Activated CD8-positive, alpha-beta memory T cell treated with anti-CD3 and anti-CD28 coated beads, Interleukin-2, amount 50 U/mL, for 48 hours (primary cell): ENCODE measurements at places on chromosomes 4 and X.

DNA sequence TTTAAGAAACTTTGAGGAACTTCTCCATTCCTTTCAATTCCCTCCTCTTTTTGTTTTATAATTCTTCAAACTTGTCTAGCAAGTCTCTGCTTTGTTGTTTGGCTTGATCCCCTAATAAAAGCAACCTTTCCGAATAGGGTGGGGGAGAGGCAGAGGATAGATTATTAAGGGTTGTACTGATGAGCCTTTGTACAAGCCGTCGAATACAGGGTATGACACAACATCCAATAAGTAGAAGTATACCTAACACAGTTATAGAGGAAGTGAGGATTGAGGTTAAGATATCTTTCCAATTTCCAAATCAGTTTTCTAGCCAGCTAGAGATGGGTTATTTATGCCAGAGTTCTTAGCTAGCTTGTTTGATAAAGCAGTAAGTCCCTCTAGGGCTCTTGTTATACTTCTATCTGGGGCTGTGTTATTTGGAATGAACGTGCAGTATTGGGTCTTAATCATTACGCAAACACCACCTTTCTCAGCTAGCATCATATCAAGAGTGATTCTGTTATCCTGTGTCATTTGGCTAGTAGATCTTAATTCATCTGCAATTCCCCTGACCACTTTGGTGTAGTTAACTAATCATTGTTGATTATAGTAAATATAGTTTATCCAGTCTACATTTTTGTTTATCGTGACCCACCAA lies 18.5 kb downstream of the METAP1 start:
- DNase-seq, result no peak

GRCh38 chrX:30786374-30786773 lies 102.7 kb downstream of the TAB3 start:
- no peak for DNase-seq

DNA sequence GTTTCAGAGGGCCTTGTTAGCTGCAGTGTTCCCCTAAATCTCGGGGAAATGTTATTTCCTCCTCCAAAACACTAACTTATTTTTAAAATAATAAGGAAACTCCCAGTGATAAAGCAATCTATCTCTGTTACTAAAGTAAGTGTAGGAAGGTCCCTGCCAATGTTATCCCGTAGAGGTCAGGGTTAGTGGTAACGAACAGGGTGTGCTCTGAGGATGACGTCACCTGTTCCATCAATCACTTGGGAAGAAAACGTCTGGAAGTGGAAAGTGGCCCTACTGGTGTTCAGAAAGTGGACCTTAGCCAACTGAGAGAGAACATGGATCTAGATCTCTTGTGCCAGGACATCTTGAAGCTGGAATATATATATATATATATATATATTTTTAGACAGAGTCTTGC lies 249.5 kb downstream of the BCOR start:
- no peak for DNase-seq

DNA sequence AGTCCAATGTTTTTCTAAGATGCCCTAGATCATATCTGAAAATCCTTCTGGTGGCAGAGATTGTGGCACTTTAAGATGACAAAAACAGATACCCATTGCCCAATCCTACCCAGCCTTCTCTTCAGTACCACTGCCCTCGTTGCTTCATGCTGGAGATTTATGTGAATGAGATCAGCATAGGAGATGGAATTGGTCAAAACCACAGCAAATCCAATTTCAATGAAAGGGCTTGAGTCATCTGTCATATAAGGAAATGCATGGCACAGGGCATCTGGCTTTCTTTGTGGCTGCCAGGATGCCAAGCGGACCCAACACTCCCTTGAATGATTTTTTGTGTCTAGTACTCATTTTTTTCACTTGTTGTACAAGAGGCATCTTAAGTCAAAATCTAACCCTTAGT lies 16.8 kb downstream of the AFF2 start:
- DNase-seq, result no peak

DNA sequence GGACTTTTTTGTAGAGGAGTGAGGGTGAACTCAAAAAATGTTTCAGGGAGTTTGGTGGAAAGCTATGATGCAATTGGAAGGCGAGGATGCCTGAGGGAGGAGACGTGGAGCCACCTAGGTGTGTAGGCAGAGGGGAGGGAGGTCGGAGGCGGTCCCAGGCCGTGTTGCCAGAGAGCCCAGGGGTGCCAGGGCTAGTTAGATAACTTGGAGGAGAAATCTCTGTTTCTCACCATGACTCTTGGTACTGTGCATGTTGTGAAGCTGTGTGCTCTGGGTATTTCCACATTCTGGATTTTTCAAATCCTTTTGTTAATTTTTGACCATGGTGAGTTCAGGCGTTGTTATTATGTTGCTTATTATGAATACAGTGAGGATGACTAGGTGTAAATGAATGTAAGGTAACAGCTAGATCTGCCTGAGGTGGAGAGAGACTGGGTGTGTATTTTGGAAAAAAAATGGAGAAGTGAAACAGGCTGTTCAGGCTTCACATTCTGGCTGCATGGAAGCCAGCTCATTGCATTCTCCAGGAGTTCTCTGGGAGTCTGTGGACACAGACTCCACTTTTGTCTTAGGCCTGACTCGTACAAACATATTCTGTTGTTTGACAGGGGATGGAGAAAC lies 4.5 kb downstream of the RAB9A start:
- no peak for DNase-seq

- no peak for DNase-seq
Measured at GRCh38 chrX:41339148-41339547, 5.2 kb downstream of the DDX3X start.

DNA sequence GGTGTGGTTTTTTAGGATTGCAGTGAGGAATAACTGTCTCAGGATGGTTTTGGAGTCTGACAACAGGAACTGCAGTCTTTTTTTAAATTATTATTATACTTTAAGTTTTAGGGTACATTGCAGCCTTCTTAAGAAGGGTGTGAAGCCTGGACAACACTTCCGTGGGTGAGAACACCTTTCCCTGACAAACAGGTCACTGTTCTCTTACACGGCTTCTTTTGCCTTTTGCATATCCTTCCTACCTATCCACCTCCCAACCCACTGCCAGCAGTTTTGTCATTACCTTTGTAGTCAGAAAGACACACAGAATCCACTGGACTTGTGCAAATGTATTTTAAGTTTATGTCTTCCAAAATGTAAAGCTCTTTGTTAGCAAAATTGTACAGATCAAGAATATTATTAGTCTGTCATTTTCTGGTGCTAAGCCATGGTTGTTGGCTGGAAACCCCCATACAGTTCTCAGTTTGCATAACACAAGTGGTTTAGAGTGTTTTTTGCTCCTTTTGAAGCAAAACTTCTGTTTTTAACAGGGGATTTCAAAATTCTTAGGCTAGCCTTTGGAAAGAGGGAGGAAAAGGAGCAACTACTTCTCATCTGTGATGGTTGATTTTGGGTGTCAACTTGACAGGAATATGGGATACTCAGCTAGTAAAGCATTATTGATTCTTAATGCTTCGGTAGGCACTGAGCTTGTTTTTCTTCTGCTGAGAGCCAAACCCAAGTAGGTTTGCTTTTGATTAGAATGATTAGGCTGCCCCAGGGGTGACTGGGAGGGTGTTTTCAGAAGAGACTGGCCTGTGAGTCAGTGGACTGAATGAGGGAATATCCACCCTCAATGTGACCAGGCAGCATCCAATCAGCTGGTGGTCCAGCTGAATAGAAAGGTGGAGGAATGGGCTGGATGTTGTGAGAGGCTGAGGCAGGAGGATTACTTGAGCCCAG lies 29.4 kb upstream of the KLHL2 start:
- DNase-seq, result no peak

DNA sequence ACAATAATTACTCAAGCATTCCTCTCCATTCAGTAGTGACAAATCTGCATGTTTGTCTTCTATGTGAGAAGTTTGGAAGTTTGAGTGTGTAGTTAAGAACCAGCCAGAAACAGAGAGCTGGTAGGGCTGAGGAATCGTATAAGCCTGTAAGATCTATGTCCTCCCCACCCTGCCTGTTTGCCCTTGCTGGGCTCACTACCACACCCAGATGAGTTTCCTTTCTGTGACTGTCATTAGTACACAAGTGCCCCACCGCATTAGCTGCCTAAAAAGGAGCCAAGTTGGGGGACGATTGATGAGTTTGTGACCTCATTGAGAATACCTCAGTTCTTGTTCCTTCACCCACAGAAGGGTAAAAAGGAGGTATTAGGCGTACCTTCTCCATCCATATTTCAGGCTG lies 28.3 kb downstream of the DOCK11 start:
- DNase-seq, result no peak

GRCh38 chr4:53905276-53905940 lies 159.0 kb downstream of the CHIC2 start:
- DNase-seq, result no peak

GRCh38 chr4:185341841-185342240 lies 53.9 kb downstream of the LRP2BP start:
- no peak for DNase-seq

GRCh38 chr4:53441564-53441963 lies 64.1 kb downstream of the FIP1L1 start:
- DNase-seq, result no peak

DNA sequence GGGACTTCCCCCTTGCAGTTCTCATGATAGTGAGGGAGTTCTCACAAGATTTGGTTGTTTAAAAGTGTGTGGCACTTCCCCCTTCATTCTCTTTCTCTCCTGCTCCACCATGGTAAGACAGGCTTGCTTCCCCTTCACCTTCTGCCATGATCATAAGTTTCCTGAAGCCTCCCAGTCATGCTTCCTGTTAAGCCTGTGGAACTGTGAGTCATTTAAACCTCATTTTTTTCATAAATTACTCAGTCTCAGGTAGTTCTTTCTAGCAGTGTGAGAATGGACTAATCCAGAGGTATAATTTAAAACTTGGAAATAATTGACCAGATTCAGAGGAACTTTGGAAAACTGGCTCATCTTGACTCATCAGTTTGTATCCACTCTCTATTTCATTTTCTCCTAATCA lies 129.0 kb downstream of the TMEM47 start:
- no peak for DNase-seq

- DNase-seq, result no peak
Measured at GRCh38 chrX:140756941-140757340, 47.4 kb downstream of the LINC00632 start.

DNA sequence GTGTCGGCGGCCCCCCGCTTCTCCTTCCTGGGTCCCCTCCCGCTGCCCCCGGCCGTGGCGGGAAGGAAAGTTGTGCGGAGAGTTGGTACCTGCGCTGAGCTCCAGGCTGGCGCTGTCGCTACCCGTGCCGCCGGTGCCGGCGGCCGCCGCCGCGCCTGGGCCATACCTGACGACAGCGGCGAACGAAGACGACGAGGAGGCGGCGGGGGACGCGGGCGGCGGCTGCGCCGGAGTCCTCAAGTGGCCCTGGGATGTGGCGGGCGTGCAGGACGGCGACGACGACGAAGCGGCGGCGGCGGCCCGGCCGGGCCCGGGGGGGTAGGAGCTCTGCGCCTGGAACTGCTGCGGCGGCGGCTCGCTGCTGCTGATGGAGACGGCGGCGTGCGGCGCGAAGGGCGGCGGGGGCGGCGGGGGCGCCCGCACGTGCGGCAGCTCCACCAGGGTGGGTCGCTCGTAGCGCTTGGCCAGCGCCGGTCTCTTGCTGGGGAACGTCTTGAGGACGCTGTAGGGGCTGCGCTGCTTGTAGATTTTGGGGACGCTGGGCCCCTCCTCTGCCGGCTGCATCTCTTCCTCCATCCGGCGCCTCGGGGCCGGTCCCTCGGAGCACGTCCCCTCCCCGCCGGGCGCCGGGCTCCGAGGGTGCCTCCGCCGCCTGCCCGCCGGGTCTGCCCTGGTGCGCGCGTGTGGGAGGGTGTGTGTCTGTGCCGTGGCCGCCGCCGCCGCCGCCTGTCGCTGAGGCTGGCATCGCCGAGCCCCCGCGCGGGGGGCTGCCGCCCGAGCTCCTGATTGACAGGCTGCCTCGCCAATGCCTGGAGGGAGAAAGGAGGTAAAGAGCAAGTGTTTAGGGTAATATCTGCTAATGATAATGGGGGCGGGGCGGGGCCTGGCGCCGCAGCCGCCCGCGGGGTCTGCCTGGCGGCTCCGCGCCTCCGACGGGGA lies 618 bp downstream of the BEND4 start:
- peak; percentile 62 for DNase-seq

GRCh38 chr4:11440481-11441193 lies 11.9 kb upstream of the HS3ST1 start:
- DNase-seq, result no peak

- DNase-seq, result peak; percentile 56
Measured at GRCh38 chr4:2790583-2791517, 2.0 kb upstream of the SH3BP2 start.

GRCh38 chrX:129663171-129663570 lies 8.4 kb upstream of the APLN start:
- no peak for DNase-seq

DNA sequence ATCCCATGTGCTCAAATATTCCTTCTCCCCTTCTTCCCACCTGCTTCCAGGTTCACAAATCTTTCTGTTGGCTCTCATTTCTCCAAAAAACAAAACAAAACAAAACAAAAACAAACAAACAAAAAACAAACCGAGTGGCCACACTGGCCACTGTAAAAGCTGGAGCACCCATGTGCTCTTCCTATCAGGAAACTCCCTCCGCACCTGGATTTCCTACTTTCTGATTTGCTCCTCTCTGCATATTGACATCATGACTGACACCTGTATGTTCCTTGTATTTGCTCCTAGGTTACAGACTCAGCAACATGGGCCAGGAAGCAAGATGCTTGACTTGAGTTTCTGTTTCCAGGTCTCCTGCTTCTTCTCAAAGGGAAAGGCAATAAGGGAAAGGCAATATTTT lies 258.8 kb downstream of the GPC3 start:
- DNase-seq, result no peak

- no peak for DNase-seq
Measured at GRCh38 chr4:6134612-6135220, 65.6 kb downstream of the JAKMIP1 start.

- DNase-seq, result no peak
Measured at GRCh38 chr4:186728631-186729271, 5.1 kb upstream of the FAT1 start.

GRCh38 chrX:79078114-79078513 lies 66.4 kb upstream of the GPR174 start:
- no peak for DNase-seq

DNA sequence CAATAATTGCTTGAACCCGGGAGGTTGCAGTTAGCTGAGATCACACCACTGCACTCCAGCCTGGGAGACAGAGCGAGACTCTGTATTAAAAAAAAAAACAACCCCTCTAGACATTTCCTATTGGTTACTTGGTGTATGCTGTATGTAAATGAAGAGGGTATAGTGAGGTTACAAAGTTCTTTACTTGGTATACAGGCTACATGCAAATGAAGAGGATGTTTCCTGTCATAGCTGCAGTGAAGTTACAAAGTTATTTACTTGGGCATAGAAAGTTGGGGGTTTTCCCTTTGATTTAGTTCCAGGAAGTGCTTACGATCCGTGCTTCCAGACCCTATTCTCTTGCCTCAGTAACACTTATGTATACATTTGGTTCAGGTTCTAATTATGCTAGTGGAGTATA lies 38.4 kb upstream of the CLNK start:
- no peak for DNase-seq

- DNase-seq, result no peak
Measured at GRCh38 chrX:118884552-118885138, 61.0 kb downstream of the ZCCHC12 start.

DNA sequence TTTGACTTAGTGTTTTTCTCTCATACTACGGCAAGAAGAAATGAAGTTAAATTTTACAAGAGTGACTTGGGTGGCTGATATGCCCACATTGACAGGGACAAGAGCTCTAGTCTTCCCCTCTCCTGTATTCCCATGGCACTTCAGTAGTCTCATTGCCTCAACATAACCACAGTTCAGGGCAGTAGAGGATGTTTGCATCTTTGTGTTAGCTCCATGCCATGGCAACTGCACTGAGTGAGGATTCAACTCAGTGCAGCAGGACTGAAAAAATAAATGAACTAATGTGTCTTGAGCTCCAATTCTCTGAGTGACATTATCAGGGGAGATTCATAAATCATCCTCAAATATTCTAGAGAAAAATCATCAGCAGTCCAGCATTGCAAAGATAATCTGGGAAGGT lies 78.8 kb downstream of the TET2 start:
- DNase-seq, result no peak
